Posterior cingulate gyrus (tissue), 11 donors: ENCODE measurements at places on chromosomes 16 and 17.

DNA sequence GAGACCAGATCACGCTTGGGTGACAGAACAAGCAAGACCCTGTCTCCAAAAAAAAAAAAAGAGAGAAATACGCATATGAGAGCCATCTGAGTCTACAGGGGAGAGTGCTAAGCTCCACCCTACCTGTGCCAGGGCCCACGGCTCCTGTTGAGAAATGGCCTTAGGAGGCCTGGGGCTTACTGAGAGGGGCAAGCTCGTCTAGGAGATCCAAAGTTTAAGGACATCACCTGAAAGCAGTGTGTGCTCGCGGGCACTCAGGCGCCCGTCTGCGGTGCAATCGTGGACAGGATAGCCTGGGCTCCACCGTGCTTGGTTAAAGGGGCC lies 14.5 kb upstream of the BAIAP2 start:
- no peak for DNase-seq

DNA sequence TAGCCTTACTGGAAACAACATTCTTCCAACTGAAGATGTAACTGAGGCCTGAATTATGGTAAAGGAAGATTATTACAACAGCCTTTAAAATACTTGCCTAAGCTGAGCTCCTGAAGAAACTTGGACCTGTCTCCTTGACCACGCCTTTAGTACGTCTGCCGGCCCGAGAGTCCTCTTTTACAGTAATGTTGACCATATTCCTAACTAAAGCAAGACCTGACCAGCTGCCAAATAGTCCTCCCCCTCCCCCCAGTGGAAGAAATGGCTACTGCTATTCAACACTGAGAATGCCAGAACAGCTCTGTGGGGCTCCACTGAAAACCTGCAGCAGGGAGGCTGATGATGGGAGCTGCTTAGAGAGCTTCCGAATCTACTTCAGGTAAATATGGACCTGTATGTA lies 12.6 kb upstream of the FOXJ1 start:
- DNase-seq: peak; percentile 58

DNA sequence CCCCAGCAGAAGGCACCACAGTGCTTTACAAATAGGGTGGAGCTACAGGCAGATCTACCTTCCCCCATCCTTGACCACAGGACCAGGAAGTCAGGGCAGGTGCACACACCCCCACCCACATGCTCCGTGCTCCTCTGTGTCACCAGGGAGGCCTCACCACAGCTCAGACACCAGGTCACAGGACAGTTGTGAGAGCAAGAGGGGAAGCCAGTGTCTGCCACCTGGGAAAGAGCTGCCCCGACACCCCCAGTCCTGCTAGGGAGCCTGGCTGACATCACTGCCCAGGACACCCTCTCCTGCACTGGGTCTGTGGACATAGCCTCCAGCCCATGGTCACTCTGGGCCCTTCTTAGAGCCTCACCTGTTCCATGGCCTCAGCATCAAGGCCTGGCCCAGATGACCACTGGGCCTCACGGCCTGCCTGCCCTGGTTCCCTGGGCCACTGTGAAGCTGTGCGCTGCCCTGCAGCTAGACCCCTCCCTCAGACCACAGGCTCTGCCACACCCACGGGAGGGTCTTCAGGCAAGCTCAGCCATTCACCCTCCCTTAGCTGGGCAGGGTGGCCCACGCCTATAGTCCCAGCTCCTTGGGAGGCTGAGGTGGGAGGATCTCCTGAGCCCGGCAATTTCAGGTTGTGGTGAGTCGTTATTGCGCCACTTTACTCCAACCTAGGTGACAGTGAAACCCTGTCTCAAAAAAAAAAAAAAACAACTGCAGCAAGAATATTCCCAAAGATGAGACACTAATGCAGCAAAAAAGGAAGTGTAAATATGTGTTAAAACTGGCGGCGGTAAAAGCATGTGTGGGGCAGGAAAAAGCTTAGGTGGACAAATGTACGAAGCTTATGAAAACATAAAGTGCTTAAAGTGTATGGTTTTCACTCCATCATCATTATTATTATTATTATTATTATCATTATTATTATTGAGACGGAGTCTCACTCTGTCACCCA lies 14.2 kb downstream of the POLR3K start:
- DNase-seq: no peak

- DNase-seq: peak; percentile 68
These were observed 16.9 kb downstream of the GRIN2C start for GRCh38 chr17:74842599-74843351.

DNA sequence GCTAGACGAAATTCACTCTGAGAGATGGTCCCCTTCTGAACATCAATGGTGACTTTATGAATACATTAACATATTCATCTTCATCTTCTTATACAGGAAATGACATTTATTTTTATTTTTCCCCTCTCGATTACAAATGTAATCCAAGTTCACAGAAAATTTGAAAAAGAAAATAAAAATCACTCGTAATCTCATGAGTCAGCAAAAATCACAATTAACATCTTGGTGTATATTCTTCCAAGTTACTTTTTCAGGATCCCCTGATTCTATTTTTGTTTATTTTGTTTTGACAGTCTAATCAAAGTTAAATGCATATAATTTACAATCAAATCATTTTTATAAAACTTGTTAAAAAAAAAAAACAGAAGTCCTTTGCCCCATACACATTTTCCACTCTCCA lies 27.6 kb downstream of the C16orf87 start:
- no peak for DNase-seq

DNA sequence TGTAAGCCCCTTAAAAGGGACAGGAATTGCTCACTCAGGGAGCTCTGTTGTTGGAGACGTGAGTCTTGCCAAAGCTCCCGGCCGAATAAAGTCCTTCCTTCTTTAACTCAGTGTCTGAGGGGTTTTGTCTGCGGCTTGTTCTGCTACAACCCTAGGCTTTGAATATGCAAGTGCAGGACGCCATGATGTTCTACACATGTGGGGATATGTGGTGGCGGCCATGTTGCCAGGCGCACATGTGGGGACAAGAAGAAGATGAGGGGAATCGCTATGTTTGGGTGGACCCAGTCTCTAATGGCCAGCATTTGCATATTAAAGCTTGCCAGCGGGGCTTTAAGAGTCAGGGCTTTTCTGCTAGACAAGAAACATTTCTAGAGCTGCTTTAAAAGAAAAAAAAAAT lies 96.8 kb upstream of the CA10 start:
- DNase-seq: no peak

GRCh38 chr16:80023865-80024264 lies 423.3 kb upstream of the MAF start:
- no peak for DNase-seq

DNA sequence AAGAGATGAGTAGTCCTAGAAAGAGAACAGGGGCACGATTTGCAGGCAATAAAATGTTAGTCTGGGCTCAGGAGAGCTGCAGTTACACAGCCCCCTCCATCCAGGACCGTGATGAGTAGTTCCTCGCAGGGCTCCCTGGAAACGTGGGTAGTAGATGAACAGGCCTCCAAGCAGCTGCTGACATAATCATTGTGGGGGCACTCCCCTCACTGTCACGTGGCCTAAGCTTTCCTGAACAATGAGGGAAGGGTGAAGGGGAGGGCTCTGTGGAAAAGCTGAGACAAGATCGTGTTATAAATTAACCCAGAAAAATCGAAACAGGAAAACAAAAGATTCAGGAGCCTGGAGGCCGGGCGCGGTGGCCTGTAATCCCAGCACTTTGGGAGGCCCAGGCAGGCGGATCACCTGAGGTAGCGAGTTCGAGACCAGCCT lies 1.3 kb upstream of the PER1 start:
- peak; percentile 67 for DNase-seq

GRCh38 chr17:73566905-73567782 lies 77.1 kb downstream of the SDK2 start:
- no peak for DNase-seq

- peak; percentile 71 for DNase-seq
These were observed 12.0 kb upstream of the MEOX1 start for GRCh38 chr17:43673516-43674323.

GRCh38 chr16:79288066-79288465 lies 312.5 kb downstream of the MAF start:
- no peak for DNase-seq

- no peak for DNase-seq
These were observed 16.8 kb downstream of the PRPSAP1 start for GRCh38 chr17:76336756-76337412.

GRCh38 chr16:75614066-75614897 lies 8.8 kb downstream of the ADAT1 start:
- no peak for DNase-seq

- DNase-seq: no peak
These were observed 713.2 kb downstream of the CDH11 start for GRCh38 chr16:64408699-64409098.

GRCh38 chr16:468068-468821 lies 42.8 kb downstream of the RAB11FIP3 start:
- DNase-seq: peak; percentile 38

DNA sequence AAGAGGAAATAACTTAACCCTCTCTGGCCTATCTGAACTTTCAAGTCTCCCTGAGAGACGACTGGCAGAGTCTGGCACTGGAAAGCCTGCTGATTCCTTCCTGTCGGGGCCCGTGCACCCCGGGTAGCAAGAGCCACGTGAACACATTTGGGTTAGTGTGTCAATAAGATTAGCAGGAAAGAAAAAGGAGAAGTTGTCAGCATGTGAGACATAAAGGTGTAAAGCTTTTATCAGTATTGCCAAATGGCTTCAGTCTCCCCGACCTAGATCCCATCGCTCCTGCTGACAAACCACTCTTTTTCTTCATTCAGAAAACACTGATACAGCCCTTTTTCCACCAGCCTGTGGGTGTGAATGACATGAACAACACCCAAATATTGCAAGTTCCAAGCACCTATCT lies 74.4 kb downstream of the CCT6B start:
- no peak for DNase-seq

GRCh38 chr16:80759419-80760162 lies 44.8 kb downstream of the CDYL2 start:
- no peak for DNase-seq

- DNase-seq: peak; percentile 78
These were observed 29.1 kb downstream of the AKAP1 start for GRCh38 chr17:57114085-57114673.

GRCh38 chr16:73997340-73997711 lies 299.3 kb upstream of the PSMD7 start:
- DNase-seq: no peak

DNA sequence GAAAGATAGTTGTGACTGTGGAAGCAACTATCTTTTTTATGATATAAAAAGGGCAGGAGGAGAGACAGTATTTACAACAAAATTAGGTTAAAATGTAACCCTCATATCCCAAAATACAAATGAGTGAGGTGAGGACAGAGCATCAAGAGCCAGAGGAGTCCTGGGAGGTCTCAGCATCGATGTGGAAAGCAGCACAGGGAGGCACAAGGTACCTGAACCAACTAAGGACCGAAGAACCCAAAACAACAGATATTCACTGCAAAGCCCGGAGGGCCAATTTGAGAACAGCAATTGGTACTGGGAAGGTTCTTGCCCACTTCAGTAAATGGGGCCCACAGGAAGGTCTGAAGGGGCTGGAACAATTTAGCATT lies 37.6 kb downstream of the CMC2 start:
- no peak for DNase-seq

DNA sequence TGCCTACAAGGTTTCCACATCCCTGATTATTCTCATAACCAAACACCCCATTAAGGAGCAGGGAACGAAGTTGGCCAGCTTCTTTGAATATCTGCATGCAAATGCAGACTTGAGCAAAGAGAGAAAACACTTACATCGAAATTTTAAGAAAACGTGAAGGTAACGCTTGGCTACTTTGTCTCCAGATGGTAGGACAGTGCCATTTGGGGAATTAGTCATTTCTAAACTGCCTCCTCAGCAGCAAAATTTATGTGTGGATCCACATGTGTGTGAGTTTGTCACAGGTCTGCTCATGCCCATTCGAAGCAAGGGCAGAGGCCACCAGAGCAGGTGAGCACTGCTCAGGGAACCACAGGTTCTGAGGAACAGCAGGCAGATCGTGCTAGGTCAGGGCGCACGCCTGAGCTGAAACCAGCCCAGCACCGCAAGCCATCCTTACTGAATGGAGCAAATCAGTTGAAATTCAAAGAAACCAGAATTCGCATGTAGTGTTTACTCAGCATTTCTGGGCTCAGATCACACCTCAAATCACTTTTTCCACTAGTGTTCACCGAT lies 80.1 kb downstream of the SOCS1 start:
- DNase-seq: no peak

- peak; percentile 80 for DNase-seq
These were observed 1.6 kb downstream of the SLC47A2 start for GRCh38 chr17:19714542-19715411.
